CD4-positive, CD25-positive, alpha-beta regulatory T cell (primary cell): ENCODE measurements at places on chromosomes 2 and 18.

GRCh38 chr18:33588361-33588760 lies 10.3 kb downstream of the ASXL3 start:
- no peak for DNase-seq

DNA sequence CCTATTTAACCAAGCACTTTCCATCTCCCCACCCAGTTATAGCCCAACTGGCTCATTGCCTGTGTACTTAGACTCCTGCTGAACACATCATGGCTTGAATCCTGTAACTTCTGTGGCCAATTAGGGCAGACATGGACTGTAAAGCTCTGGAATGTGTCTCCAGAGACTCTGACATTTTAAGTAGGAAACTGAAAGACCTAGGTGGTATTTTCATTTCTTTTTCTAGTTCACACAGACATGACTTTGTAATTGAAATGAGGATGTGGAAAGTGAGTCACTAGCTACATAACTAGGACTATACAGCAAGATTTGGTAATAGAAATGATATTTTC lies 12.2 kb downstream of the DOK1 start:
- DNase-seq, result no peak

GRCh38 chr18:56197241-56197859 lies 441.0 kb downstream of the TXNL1 start:
- DNase-seq, result no peak

- DNase-seq, result no peak
Observed at GRCh38 chr2:1664698-1665097, 79.6 kb downstream of the PXDN start.

DNA sequence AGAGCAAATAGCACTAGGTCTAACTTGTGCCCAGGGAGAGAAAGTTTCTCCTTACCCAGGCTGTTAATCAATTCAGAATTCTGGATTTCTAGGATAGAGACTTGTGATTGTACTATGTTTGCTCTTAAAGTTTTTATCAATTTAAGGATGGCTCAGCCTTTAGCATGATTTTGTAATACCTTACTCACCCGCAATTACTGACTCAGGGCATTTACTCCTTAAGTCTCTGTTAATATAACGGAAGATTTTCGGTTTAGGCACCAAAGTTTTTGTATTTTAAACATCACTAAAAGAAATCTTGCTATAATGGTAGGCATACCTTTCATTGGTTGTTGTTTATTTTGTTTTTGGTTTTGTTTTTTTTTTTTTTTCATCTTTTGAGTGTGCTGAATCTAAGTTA lies 358.2 kb downstream of the RBM43 start:
- DNase-seq, result no peak

- no peak for DNase-seq
Observed at GRCh38 chr2:167209784-167210183, 321.5 kb downstream of the XIRP2 start.

GRCh38 chr18:3286159-3286558 lies 24.2 kb downstream of the MYL12B start:
- DNase-seq, result no peak
